ENCODE measurements at places on chromosomes 2 and 18.

DNA sequence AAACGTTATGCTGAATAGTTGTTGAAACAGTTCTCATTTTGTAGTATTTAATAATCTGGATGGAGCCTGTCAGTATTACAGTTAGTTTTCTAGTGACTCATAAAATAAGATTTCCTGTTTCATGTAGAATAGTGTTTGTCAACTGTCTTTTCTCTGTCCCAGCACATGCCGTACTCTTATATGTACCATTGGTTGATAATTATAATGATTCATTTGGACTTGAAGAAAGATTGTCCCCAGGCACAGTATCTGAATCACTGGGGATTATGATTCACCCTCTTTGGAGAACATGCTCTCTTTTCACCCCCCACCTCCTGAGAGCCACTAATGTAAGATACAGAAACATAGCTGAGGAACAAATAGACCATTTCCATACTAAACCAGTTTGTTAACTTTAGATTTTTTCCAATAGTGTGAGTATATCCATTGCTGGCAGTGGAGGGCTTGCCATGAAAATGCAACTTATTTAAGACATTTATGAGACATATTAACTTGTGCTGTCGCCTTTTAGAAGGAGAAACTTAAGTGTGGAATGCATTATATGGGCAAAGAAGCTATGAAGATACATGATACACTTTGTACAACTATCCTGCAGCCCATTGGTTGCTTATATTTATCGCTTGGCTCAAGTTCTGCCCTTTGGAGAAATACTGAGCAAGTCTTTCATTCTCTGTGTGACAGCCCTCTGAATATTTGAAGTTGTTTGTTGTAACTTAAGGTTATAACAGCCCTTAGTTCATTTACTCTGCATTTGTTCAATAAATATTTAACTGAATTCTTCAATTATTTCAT lies 12.4 kb downstream of the COPS8 start:
- DNase-seq = no peak

DNA sequence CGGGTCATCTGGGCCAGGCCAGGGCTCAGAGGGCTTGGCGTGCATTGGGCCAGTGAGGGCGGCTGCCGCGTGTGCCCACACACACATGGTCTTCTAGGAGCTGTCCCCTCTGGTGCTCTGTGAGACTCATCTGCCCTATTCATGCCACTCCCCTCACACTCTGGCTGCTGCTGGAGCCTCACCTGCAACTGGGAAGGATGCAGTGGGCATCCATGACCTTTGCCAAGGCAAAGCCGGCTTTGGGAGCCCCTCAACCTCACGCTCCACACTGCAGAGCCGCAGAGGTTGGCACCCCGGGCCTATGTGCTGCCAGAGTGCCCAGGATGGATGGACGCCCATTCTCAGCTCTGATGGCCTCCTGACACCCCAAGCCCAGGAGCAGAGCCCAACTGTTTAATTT lies 330.2 kb upstream of the SALL3 start:
- no peak for DNase-seq

DNA sequence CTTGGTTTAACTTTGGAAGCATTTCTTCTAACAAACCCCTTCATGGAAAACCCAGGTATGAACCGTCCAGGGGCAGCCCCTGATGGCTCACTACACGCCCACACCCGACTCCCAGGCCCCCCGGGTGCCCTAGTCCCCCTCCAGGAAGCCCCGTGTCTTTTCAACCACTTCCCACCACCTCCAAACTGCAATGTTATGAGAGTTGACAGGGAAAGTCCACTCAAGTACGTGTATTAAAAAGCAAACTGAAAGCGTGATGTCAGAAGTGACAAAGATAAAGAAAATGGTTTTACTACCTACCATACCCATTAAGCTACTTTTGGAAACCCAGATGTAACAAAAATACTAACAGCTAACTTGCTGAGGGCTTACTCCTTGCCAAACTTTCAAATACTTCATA lies 51.5 kb downstream of the L3MBTL4 start:
- peak; percentile 57 for DNase-seq

DNA sequence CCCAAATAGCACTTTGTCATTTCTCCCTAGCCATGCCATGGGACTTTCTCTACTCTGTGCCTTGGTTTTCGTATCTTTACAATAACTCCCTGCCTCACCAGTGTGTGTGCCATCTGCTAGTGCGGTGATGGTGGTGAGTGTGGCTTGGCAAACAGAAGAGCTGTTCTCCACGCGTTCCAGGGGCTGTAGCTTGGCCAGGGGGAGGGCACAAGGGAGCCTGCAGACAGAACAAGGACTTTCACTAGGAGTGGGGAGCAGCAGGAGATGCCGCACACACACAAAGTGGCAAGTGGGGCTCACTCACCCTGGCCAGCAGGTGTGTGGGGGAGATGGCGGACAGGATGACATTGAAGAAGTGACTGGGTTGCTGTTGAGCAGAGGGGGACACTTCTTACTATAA lies 196.9 kb downstream of the HAUS1 start:
- peak; percentile 40 for DNase-seq

DNA sequence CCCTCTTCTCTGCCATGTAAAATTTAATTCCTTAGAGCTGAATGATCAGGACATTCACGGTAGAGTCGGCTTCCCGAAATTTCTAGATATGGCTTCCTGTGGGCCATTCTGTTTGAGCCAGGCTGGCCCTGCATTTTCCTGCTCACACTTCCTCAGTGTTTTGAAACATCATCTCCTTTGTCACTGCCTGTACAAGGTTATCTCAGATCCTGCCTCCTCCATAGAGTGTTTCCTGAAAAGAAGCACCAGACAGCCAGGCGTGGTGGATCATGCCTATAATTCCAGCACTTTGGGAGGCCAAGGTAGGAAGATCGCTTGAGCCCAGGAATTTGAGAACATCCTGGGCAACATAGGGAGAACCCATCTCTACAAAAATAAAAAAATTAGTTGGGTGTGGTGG lies 43.6 kb downstream of the GRHL1 start:
- no peak for DNase-seq

GRCh38 chr18:5709476-5710095 lies 165.8 kb upstream of the EPB41L3 start:
- no peak for DNase-seq

DNA sequence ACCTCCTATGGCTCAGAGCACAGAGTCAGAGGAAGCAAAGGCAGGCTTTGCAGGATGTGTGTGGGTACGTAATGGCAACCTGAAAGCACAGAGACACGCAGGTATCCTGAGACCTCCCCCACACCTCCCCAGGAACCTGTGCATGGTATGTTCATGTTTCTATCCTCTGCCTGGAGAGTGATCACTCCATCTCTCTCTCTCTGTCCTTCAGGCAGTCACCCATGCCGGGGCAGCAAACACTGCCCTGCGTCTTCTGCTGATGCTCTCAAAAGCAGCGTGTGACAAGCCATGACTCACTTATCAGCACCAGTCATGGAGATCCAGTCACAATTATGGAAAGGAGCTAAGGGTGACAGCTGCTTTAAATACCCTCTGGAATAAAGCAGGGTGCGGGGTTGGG lies 52.7 kb downstream of the PDCL3 start:
- peak; percentile 65 for DNase-seq

DNA sequence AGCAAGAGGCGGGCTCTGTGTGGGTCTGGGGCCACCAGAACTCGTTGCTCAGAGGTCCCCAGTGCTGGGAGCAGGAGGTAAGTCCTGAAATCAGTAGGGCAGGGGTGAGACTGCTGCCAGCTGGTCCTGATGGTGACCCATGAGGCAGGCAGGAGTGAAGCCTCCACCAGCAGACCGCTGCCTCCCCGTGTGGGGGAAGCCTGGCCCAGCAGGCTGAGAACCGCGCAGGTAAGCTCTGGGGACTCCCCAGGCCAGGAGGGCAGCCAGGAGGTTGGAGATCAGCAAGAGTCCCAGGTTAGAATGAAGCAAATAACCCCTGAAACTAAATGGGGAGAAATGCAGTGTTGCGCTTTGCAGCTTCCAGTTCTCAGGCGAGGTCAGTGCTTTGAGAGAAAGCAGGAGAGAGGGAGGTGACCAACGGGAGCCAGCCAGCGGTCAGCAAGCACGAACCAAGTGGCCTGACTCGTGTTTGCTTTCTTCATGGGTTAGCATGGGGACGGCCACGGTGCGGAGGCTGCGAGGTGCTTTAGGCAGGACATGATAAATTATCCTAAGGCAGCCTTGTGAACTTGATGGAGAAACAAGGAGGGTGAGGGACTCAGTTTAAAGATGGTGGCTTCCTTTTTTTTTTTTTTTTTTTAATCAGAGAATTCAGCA lies 26.2 kb downstream of the INHBB start:
- no peak for DNase-seq

- no peak for DNase-seq
Measured at GRCh38 chr2:215973954-215974699, 39.2 kb downstream of the MREG start.

DNA sequence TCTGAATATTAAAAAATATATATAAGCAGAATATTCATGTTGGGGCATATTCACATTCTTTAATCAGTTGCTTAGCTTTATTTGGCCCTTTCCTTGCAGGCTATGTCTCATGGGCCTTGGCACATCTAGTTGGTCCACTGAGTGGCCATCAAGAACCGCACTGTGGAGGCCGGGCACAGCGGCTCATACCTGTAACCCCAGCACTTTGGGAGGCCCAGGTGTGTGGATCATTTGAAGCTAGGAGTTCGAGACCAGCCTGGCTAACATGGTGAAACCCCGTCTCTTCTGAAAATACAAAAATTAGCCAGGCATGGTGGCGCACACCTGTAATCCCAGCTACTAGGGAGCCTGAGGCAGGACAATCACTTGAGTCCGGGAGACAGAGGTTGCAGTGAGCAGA lies 127.6 kb upstream of the TANK start:
- DNase-seq = no peak

Data from DMS53 (cell line).